ENCODE measurements at places on chromosomes 3 and 15. TPM values are rescaled to one million over a fixed set of nuclear protein-coding genes. Genes with fewer than 3 reads are reported as not detected.

LYSMD4 gene
- 9.1 TPM for total RNA-seq

SLC28A2 gene
- 21.6 TPM for total RNA-seq

PSTPIP1 gene
- 4.2 TPM for total RNA-seq

CPN2 gene
- total RNA-seq: not detected

LRRC31 gene
- total RNA-seq: 42.0 TPM

- DNase-seq: no peak
- no peaks in the 10 kb centered on the region for H3K36me3 ChIP-seq
- no peak overlapping the region for H3K4me3 ChIP-seq
- H3K27ac ChIP-seq: no peak overlapping the region
Measured at GRCh38 chr15:60219866-60220265, 177.9 kb downstream of the ANXA2 start.

DNA sequence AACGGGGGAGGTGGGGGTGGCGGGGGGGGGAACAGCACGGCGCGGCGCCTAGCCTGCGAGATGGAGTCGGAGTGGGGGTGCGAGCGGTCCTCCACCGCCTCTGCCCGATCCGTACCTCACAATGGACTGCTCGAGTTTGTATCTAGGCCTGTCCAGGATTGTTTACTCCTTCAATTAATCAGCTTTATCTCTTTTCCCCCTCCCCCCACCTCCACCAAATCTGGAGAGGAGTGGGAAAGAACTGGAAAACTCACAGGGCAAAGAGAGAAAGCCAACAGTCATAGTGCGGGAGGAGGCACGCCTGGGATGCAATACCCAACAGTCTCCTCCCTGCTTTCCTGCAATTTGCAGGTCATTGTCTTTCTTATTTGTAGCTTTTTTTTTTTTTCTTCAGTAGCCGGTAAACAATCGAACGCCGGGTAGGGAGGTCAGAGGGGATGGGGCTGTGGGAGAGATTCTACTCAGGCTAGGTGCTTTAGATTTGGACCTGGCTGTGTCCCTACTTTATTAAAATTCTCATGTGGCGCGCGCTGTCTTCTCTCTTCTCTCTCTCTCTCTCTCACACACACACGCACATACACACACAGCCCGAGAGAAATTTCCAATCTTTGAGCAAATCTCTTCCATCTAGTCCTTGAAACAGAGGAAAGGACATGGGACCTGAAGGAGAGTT, 6.9 kb upstream of the MEIS2 start:
- H3K4me3 ChIP-seq: no peak overlapping the region
- H3K4me1 ChIP-seq: no peaks in the 10 kb centered on the region
- DNase-seq: no peak
- H3K27me3 ChIP-seq: peaks cover 55% of the 10 kb centered on the region
- H3K36me3 ChIP-seq: no peaks in the 10 kb centered on the region

DNA sequence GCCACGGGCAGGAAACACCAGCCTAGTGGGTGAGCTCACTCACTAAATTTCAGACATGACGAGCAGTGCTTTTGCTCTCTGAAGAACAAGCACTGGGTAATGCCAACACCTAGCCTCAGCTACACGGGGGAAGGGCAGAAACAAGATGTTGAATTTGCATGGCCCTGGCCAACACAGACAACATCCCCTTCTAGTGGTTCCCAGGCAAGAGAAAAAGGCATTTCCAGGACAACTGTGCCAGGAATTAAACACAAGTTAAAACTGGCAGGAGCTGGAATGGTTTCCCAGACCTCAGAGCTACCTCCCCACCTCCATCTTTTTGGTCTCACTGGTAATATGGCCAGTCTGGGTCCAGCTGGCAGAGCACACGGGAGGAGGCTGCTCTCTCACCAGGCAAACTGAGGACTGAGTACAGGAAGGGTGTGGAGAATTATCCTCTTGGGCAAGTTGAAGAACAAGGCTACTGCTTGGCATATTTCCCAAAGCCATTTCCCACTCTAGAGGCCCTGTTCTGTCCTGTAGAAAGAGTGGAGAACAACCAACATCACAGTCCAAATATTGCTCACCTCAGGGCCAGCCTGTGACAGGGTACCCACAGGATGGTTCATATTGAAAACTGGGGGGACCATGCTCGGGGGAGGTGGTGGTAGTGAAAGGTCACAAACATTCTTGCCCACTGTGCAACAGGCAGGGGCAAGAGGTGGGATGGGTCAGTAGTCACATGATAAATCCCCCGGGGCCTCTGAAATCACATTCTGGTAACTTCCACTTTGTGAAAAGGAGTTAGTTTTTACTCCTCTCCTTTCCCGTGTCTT, 26.5 kb downstream of the TSPAN3 start:
- H3K27me3 ChIP-seq: no peaks in the 10 kb centered on the region
- no peaks in the 10 kb centered on the region for H3K4me1 ChIP-seq
- H3K36me3 ChIP-seq: no peaks in the 10 kb centered on the region

- H3K27me3 ChIP-seq: no peaks in the 10 kb centered on the region
- no peak overlapping the region for H3K27ac ChIP-seq
- peaks cover 4% of the 10 kb centered on the region for H3K4me1 ChIP-seq
- no peak for DNase-seq
- H3K36me3 ChIP-seq: no peaks in the 10 kb centered on the region
Measured at GRCh38 chr15:92839696-92840095, 60.4 kb upstream of the CHD2 start.
